ENCODE measurements at places on chromosomes 3 and 15.

DNA sequence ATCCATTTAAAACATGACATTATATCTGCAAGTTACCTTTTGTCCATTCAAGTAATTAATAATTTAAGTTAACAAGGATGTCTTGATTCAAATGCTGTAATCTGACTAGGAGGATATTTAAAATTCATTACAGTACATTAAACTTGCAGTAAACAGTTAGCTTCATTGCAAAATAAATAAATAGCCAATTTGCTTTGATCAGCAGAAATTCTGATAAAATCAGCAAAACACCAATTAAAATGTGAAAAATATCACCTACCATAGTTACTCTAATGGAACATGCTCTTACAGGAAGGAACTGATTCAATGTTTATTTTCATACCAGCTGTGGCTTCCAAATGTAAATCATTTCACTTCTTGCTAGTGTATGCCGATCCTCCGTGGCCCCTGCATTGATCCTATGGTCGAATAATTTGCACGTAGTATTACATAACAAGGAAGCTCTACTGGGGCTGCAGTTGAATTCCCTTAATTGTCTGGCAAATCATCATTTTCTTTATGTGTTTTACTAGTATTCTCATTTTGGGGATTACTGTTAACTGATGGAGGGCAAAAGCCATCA, 150.7 kb downstream of the FOXB1 start:
- no peak for DNase-seq

GRCh38 chr15:36579792-36580431, 486 bp downstream of the CDIN1 start:
- no peak for DNase-seq

DNA sequence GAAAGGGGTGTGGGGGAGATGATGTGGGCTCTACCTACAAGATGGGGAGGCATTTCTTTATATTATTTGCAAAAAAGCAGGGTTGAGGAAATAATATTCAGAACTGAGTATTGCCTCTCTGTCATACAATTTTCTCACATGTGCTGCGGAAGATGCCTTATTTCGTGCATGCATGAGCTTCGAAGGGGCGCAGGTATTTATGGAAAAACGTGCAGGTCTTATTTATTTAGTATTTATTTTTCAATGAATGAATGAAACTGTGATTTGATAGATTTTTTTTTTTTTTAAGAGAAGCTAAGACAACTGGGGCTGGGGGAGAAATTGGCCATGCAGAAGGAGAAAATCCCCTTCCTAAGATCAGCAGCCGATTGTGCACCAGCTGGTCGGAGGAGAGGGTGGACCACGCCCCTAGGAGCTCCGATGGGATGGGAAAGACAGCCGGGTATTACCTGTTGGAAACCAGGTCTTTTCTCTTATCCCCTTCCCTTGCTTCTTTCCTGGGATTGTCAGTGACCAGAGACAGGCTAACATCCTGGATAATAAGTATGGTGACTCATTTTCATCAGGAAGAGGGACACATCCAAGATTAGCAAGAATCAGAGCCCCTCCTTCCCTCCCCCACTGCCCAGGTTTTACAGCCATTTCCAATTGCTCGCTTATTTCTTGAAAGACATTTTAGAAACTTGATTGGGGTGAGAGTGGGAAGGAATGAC, 875 bp downstream of the GAP43 start:
- no peak for DNase-seq

GRCh38 chr15:75928680-75929608, 25.3 kb downstream of the FBXO22 start:
- DNase-seq, result peak; percentile 59

GRCh38 chr3:134903837-134904236, 108.8 kb downstream of the EPHB1 start:
- DNase-seq, result no peak

DNA sequence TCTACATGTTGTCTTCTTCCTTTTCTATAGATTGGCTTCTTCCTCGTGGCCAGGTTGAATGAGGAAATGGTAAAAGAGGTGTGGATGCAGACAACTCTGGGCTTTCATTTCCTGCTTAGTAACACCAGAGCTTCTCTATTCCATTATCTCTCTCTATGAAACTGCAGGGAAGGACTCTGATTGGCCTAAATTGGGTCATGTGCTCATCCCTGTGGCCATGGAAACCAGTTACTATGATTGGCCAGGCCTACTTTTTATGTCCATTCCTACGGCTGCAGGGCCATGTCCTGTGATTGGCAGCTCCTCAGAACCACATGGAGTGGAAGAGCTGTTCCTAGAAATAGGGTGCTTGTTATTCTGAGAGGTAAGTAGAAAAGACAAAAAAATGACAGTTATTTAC, 486.9 kb upstream of the ADAMTS9 start:
- no peak for DNase-seq

- no peak for DNase-seq
Measured at GRCh38 chr3:186060222-186060621, 48.7 kb downstream of the ETV5 start.

DNA sequence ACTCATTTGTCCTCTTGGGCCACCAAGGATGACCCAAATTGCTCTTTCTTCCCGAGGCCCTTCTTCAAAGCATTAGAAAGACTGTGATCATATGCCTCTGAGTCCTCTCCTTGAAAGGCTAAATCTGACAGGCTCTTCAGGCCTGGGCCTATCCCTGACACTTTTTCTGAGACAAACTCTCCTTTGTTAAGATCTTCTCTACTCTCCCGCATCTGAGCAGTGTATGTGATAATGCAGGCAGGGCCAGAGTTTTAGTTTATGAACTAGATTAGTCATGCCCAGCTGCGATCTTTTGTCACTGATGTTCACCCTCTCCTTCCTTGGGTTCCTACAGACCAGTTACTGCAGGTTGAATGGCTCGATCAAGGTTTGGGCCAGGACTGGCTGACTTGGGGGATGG, 39.2 kb downstream of the MASP1 start:
- DNase-seq, result no peak

DNA sequence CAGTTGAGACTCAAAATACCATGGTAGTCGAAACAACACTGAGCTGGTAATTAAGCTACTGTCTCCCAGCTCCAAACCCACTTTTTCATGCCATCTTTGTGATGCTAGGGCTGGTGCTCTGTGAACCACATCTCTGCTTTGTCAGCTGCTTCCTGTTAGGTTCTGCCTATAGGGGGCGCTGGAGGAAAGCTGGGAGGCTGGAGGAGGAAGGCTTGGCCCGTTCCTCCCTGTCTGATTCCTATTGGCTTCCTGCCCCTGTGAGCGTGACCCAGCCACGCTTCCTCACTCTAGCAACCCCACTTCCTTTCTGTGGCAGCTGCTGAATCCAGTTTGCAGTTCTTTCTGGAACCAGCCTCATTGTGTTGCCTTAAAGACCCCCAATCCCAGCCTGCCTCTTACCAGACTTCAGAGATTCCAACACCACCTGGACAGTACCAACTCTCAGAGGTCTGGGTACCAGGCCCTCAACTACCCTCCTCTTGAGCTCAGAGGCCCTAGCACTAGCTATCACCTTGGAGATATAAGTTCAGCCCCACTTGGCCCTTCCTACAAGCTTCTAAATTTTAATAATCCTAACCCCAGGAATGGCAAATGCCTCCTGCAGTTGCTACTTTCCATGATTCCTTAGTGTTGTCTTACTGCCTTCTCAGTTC, 120.9 kb downstream of the ERC2 start:
- peak; percentile 38 for DNase-seq

DNA sequence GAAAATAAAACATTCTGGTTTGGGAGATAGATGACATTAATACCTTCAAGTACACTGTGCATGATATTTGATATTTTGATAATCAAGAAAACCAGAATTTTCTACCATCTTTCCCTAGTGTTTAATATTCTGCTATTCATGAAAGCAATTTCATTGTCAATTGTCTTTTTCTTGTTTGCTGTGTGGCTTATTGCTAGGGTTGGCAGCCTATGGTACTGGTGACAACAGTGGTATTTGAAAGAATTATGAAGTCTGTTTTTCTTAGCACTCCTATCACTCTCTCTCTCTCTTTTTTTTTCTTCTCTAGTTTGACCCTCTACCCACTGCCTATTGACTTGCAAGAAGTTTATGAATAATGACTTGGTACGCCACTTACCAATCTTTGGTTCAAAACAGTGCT, 15.4 kb downstream of the RNF13 start:
- DNase-seq, result no peak

GRCh38 chr3:192062186-192062585, 601.2 kb downstream of the PYDC2 start:
- no peak for DNase-seq

GRCh38 chr3:41267975-41268640, 68.8 kb downstream of the CTNNB1 start:
- DNase-seq, result no peak

DNA sequence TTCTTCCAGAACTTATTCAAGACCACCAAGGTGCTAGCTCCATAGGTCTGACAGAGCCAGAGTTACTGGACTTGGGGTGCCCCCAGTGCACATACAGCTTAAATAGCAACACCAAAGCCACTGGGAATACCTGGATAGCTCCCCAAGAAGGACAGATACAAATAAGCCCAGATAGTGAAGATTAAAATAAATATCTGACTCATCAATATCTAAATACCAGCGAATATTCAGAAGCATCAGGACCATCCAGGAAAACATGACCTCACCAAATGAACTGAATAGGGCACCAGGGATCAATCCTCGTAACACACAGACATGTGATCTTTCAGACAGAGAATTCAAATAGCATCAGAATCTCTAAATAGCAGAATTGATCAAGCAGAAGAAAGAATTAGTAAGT, 931.6 kb downstream of the OTOL1 start:
- DNase-seq, result no peak

DNA sequence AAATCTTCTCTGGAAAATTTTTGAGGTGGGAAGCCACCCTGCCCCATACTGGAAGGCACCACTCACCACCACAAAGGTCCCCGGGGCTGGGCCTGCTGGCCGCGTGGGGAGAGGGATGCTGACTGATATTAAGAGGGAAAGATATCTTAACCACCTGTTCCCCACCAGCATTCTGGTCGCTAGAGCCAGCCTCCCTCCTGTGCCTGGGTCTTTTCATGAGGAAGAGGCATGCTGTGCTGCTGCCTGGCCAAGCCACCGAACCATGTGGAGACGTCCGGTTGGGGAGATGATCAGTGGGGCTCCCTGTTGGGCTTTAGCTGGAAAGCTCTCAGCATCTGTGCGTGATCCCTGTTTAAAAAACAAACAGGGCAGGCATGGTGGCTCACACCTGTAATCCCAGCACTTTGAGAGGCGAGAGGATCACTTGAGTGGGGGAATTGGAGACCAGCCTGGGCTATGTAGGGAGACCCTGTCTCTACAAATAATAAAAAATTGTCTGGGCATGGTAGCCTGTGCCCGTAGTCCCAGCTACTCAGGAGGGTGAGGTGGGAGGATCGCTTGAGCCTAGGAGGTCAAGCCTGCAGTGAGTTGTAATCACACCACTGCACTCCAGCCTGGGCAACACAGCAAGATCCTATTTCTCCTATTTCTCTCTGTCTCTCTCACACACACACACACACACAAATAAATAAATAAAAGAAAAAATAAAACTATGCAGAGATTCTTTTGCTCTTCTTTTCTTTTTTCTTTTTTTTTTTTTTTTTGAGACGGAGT, 1.0 kb downstream of the KLHL18 start:
- DNase-seq, result peak; percentile 61

DNA sequence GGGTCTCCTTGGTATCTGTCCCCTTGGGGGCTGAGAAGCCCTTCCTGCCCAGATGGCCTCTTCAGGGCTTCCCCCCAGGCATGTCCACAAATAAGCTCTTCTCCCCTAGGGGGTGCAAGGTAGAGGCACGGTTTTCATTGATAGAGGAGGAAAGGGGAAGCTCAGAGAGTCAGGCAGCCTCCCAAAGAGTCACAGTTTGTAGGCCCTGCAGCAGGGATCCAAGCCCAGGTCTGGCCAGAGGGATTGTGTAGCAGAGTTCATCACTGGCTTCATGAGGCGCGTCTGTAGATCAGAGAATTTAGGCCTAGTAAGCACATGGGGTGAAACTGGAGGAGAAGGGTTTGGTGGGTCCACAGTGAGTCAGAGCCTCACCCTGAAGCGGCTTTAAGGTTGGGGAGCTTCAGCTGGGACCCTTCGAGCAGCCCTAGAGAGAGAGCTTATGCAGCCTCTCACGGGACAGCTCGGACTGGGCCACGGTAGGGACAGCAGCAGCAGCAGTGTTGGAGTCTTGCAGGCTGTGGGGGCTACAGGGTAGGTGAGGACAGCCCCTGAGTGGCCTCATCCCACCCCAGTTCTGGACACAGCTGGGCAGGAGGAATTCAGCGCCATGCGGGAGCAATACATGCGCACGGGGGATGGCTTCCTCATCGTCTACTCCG, 37.5 kb upstream of the ESYT3 start:
- no peak for DNase-seq

GRCh38 chr3:142586803-142587406, 8.4 kb upstream of the ATR start:
- DNase-seq, result peak; percentile 76

DNA sequence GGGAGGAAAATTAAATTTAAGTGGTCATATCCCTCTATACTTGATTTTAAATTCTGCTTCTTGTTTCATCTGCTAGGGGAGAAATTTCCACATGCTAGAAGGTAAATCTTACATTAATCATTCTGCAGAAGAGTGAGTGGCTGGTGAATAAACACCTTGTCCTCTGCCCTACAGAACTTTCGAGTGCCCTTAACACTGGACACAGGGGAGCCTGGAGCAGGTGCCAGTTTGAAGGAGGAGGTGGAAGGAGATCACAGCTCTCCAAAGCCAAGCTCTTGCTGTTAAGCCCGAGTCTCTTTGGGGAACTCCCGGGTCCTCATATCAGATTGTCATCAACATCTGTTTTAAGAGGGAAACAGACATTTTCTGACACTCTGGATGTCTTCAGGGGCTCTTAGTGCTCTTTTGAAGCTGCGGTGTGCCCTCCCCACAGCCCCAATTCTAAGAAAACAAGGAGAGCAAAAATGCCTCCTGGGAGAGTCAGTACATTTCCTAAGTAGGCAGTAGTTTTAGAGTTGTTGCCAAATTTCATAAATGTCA, 31.3 kb downstream of the LAMP3 start:
- DNase-seq, result no peak

DNA sequence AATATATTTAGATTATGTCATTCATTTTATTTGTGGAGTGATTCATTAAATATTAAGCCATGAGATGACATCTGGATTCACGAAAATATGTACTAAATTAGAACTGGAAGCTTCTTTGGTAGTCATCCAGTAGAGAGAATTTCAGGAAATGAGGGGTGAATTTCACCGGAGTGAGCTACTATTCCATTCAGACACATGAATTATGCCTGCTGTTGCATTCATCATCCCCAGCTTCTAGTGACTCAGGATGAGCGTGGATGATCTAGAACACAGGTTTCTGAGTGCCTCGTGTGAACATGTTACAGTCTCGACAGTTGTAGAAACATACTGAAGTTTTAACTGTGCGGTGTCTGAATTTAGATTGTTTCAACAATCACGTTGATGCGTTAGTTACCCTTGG, 42.9 kb upstream of the GABRG3 start:
- DNase-seq, result no peak

DNA sequence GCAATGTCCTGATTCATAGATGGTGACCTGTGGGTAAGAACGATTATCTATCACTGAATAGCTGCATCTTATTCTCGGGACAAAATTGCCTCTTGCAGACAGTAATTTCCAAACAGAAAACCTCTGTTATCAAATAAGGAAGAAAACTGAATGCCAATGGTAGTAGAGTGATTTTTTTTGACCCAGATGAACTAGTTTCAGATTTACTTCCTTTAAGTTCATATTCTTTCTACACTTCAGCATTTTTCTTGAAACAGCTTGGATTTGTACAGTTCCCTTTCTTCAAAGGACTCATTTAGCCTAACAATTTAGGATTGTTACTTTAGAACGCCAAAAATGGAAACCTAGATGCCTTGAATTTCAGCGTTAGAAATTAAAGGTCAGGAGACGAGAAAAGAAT, 14.6 kb downstream of the ETV5 start:
- no peak for DNase-seq

GRCh38 chr3:65033576-65033975, 345.8 kb upstream of the ADAMTS9 start:
- DNase-seq, result no peak

GRCh38 chr3:53774414-53774813, 71.8 kb downstream of the CHDH start:
- DNase-seq, result no peak
